ENCODE measurements at places on chromosomes 6 and 20.

GRCh38 chr6:27592481-27593199 is 119.7 kb upstream of the ZNF184 start:
- DNase-seq, result no peak

DNA sequence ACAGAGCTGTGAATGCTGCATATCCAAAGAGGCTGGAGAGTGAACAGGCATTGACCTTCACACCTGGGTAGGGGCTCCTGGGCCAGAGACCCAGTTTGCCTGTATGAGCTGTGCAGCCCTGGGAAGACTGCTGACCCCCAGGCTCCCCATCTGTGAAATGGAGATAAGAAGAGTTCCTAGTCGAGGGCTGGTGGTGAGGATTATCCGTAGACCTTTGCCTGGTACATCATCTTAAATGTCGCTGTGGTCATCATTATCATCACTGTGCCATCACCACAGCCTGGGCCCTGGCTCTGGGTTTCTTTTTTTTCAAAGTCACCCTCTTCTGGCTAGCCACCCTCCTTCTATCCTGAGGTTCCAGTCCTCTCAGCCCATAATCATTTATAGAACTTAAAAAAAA is 12.0 kb downstream of the AGPAT4 start:
- DNase-seq, result no peak

- no peak for DNase-seq
These were observed 256.1 kb upstream of the PLCB4 start for GRCh38 chr20:8812817-8813216.

DNA sequence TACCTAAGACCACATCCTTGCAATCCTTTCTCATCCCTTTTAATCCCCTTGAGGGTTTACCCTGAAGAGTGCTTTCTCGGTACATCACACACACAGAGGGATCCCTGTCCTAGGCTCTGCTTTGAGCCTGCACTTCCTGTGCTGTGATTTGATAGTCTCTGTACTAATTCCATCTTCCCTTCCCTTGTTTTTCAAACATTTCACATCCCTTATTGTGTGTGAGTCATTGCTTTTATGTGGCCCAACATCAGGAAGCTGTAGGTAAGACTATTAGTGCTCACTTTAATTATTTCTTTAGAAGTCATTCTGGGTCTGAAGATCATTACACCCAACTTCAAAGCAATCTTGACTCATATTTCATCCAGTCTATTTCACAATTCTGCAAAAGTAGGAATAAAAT is 57.2 kb upstream of the ANKEF1 start:
- DNase-seq, result no peak

GRCh38 chr6:140039364-140039763 is 664.9 kb upstream of the CITED2 start:
- DNase-seq, result no peak
